IPS DF 6.9 (cell line): ENCODE measurements at places on chromosomes 3 and 15.

DNA sequence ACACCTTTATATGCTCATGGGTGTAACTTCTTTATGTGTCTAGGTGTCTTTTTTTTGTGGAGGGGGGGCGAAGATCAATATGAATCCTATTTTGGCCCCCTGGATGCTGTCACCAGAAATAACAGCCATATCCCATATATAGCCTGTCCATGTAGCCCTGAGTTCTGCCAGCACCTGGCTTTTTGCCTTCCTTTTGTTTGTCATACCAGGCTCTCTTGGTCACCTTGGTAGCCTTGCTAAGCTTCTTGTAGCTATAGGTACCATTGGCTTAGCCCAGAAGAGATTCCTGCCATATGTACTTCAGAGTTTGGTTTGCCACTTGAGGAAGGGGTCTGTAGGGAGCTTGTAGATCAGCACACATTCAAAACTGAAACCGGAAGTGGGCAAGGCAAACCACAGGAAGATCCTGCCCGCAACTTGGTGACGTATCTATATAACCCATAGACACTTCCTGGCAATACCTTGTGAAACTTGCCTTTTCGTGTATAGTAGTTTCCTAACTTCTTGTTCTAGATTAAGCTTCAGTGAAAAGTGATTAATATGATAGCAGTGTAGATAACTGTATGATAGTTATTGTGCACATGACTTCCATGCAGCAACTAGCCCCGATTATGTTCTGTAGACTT is 11.9 kb downstream of the RASA2 start:
- no peak for DNase-seq

DNA sequence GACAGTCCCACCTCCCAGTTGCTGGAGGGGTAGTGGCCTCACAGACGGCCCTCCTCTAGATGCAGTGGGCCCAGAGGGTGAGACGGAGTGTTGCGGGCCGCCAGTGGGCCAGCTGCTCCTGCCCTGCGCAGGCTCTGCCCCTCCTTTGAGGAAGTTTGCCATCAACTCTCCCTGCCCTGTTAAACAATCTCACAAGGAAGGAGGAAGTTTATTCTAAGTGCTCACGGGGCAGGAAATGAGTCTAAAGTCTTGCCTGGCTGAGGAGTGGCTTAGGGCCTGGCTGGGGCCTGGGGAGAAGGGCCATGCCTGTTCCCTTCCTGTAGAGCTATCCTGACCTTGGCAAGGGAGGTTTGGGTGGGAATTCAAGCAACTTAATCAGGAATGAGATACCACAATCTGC is at the start of gene FAM3D:
FAM3D (minus strand) TSS at position 92 of the 400 bp plus-strand sequence. CDS start 11,211 bp downstream, outside the sequence.
- DNase-seq: no peak

DNA sequence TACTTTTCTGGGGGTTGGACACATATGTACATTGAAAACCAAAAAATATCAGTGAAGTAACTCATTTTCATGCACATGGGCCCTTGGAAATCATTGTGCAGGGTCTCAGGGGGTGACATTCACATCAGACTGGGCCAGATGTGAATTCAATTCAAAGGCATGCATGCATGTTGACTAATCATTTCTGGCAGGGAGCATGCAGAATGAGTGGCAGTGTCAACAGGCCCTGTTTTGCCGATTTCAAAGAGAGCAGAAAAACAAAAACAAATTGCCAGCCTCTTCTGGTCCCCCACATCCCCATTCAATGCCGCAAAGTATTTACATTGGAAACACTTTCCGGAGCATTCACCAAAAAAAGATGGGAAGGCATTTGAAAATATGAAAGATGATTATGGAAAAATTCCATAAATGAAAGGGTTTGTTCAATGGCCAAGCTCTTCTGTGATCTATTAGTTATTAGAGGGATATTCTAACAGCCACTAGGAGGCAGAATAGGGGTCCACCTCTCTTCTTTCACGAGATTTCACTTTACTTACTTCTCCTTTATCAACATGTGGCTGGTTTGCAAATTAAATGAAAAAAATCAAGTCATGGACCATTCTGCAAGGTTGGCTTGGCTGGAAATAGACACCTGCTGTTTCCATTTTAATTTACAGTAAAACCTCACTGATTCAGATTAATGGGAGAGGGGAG is 119.9 kb upstream of the FEZF2 start:
- DNase-seq: no peak

GRCh38 chr3:153291059-153291685 is 129.1 kb downstream of the RAP2B start:
- DNase-seq: peak; percentile 16

GRCh38 chr3:28467414-28467813 is 118.8 kb upstream of the AZI2 start:
- DNase-seq: no peak

DNA sequence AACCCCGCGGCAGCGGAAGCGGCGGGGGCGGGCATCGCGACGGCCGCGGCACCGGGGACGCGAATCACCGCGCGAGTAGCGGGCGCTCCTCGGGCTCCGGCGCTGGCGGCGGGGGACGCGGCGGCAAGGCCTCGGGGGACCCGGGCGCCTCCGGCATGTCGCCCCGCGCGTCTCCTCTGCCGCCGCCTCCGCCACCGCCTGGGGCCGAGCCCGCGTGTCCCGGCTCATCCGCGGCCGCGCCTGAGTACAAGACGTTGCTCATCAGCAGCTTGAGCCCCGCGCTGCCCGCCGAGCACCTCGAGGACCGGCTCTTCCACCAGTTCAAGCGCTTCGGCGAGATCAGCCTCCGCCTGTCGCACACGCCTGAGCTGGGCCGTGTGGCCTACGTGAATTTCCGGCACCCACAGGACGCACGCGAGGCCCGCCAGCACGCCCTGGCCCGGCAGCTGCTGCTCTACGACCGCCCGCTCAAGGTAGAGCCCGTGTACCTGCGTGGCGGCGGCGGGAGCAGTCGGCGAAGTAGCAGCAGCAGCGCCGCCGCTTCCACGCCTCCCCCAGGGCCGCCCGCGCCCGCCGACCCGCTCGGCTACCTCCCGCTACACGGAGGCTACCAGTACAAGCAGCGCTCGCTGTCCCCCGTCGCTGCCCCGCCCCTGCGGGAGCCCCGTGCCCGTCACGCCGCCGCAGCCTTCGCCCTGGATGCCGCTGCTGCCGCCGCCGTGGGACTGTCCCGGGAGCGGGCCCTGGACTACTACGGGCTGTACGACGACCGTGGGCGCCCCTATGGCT is 675 bp downstream of the RBM15B start:
- DNase-seq: no peak

GRCh38 chr3:137642831-137643230 is 121.3 kb upstream of the SOX14 start:
- no peak for DNase-seq

- peak; percentile 68 for DNase-seq
Measured at GRCh38 chr3:179526989-179527391, 35.7 kb upstream of the ACTL6A start.

- no peak for DNase-seq
Measured at GRCh38 chr3:66889750-66890494, 108.2 kb upstream of the KBTBD8 start.

DNA sequence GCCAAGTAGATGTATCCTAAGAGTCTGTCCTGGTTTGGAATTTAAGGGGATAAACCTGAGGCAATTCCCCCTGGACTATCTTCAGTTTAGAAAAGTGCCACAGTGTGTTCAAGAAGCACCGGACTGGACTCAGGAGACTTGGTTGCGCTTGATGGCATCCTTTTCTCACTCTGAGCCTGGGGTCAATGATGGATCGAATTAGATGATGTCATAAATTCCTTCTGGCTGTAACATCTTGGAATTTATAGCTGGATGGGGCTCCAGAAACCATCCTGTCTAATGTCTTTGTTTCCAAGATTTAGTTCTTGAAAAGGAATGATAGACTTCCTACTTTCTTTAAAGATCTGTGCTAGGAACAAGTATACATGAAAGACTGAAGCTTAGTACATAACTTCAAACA is 280.6 kb downstream of the LPP start:
- no peak for DNase-seq

- no peak for DNase-seq
Measured at GRCh38 chr15:54518156-54518882, 540.1 kb downstream of the UNC13C start.

DNA sequence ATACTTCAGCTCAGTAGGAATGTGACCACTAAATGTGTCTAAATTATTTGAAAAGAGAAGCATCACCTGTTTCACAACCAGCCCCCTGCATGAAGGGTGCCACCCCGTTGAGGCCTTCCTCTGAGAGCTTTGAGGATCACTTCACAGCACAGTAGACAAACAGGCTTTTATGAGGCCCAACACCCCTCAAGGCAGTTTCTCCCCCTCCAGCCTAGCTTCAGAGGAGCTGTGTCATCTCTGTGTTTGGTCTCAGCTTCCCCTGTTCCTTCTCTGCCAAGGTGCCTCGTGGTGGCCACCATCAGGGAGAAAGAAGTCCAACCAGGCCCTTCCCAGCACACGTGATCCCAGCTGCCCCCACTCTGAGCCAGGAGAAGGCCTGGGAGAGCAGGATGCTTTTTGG is 21.6 kb upstream of the DUSP7 start:
- DNase-seq: no peak

- no peak for DNase-seq
Measured at GRCh38 chr15:55587321-55588069, 650 bp downstream of the PYGO1 start.

DNA sequence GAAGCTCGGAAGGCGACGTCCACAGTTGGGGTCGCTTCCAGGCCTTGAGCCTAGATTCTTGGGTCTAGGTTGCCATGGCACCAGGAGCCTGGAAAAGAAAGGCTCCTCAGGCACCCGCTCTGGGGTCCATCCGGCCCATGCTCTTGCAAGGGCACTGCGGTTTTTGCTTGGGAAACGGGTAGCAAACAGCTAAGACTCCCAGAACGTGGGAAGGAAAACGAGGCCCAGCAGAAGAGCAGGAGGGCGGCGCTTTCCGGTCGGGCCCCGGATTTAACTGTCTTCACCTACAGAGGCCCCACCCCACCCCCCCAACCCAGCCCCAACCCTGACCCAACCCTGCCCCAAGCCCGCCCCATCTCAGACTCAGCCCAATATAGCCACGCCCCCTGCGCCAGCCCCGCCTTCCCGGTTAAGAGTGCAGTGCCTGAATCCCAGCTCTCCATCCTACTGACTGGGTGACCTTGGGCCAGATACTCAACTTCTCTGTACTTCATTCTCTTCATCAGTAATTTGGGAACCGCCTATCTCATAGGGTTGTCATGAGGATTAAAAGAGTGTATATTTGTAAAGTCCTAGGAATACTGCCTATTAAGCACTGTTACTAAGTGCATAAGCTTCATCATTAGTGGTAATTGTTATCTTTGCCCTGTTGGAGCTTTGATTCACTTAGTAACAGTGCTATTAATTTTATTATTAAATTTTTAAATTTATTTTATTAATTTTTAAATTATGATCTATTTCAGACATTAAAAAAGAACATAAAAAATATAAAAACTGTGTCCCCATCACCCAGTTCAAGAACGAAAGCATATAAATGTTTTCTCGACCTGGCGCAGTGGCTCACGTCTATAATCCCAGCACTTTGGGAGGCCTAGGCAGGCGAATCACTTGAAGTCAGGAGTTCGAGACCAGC is 28.4 kb upstream of the SMAD6 start:
- peak; percentile 60 for DNase-seq

- DNase-seq: no peak
Measured at GRCh38 chr3:13021141-13022114, 51.8 kb downstream of the IQSEC1 start.

DNA sequence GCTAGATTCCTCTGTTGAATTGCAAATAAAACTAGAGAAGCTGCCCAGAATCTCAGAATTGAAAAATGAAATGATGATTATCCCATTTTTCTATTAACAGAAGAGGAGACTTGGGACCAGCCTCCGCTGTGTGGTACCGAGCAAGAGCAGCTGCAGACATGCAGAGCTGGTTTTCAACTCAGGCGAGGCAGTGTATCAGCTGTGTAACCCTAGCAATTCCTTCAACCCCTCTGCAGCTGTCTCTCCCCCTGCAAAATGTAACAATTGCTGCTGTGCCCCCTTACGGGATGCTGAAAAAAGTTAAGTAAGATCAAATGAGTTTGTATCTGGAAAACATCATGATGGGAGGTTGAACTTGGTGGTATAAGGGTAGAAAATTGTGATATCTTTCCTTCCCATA is 98.5 kb upstream of the C3orf80 start:
- DNase-seq: no peak

DNA sequence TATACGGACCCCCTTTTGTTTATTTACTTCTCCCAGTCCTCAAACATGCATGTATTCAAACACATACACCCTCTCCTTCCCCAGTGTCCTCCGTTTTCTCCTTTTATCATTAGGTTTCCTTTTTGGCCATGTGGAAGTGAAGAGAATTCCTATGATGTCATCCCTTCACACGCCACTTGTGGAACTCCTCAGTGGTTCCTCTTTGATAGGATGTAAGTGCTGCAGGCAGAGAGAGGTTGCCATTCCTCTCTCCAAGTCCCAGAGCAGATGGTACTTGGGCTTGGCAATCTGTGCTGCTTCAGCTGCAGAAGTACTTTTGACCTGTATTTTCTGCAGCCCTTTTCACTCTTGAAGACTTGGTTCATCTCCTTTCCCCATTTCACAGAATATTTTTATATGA is 32.9 kb upstream of the CRTC3 start:
- no peak for DNase-seq
